ENCODE measurements at places on chromosomes 1 and 21.

DNA sequence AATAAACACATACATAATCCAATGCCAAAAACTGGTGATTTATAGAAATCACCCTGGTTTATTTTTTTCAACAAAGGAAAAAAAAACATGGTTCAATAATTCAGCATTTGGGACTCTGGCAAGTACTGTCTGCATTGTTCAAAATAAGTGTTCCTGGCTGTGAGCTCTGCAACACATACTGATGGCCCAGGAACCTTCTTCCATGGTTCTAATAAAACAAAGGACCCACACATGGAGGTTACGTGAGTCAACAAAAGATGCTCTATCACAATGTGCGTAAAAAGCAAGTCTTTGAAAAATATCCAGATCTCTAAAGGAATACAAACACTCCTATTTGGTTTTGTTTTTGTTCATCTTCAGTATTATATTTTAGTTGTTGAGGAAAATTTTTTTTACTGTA is 37.9 kb upstream of the C1orf198 start:
- DNase-seq, result no peak

GRCh38 chr1:32194984-32195383 is 5.4 kb upstream of the CCDC28B start:
- no peak for DNase-seq

DNA sequence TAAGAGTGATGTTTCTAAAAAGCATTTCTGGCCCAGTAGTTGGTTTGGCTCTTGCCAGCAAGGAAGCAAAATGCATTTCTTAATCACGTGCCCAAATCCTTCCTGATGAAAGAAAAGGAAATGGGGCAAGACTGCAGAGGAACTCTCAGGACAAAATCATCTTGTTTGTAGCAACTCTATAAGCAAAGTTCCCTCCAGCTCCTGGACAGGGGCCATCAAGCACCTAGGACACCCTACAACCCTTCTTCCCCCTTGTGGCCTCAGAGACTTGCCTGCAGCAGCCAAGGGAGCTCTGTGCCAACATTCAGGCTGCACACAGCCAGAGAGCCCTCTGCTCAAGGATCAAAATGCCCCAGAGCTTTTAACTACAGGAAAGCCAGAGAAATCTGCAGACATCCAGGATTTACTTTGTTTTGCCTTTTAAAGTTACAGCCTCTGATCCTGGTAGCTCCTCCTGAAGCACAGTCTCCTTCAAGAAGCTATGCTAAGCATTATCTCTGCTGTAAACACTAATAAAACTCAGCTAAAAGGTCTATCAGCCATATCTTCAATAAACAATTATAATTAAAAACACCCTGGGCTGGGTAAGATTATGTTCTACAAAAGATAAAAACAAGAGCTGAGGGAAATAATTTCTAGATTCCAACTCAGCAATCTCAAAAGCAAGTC is 105.0 kb downstream of the KIAA0319L start:
- DNase-seq, result no peak

- DNase-seq, result no peak
These were observed 6.3 kb upstream of the CHI3L2 start for GRCh38 chr1:111221276-111221632.

DNA sequence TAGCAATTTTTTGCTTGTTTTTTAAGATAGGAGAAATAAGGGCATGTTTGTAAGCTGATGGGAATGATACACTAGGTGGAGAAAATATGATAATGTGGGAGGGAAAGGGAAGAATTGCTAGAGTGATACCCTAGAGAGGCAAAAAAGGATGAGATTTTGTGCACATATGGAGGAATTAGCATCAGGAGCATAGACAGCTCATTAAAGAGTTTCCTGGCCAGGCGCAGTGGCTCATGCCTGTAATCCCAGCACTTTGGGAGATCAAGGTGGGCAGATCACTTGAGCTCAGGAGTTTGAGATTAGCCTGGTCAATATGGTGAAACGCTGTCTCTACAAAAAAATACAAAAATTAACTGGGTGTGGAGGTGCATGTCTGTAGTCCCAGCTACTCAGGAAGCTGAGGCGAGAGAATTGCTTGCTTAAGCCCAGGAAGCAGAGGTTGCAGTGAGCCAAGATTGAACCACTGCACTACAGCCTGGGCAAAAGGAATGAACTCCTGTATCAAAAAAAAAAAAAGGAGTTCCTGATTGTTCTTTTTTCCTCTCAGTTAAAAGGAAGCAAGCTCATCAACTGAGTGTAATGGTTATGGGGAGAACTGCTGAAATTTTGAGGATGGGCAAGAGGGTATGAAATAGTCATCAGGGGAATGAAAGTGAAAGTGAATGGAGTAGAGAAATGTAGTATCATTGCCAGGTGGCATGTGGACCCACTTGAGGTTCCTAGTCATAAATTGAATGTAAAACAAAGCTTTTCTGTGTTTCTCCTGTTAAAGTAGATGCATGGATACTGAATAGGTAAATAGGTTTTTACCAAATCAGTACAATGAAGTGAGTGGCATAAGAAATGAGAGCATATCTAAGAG is 35.5 kb downstream of the SH3GLB1 start:
- DNase-seq, result no peak

DNA sequence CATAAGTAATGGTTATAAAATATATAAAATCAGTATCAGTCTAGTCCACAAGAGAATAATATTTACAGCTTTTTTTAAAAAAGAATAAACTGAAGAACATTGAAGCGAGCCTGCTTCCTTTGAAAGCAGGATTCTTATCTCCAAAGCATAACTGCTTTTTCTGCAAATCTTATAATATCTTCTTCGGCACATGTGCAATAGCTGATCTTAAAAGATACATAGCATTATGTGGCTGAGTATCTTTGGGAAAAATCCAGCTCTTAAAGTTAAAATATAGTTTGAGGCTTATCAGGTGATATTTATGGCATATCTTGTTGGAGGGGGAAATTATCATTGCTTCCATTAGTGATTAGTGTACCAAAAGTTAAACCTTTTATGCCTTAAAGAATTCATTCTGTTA is 523.9 kb upstream of the ADGRL4 start:
- no peak for DNase-seq

- no peak for DNase-seq
These were observed 11.2 kb downstream of the CFHR2 start for GRCh38 chr1:196954778-196955177.

DNA sequence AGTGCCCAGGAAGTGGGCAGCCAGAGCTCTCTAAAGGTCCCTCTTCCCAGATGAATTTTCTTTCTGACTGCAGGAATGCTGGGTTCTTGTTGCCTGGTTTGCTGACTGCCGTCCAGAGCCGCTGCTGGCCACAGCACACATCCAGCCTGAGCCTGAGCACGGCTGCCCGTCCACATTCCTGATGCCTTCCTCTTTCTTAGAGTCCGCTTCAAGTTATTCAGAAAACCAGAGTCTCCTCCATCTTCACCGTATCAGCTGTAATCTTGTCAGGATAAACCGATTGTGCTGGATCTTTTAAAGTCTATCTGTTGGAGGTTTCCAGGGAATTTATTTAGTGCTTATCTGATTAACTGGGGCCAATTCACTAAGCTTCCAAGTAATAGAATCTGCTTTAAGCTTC is 84.8 kb upstream of the BCAR3 start:
- no peak for DNase-seq

GRCh38 chr1:77514921-77515776 is 167.3 kb downstream of the ZZZ3 start:
- no peak for DNase-seq

GRCh38 chr1:223873044-223873443 is 27.3 kb upstream of the TP53BP2 start:
- no peak for DNase-seq

GRCh38 chr1:185853739-185854138 is 119.5 kb downstream of the HMCN1 start:
- DNase-seq, result no peak

- no peak for DNase-seq
These were observed 57.0 kb upstream of the TARBP1 start for GRCh38 chr1:234535763-234536515.

DNA sequence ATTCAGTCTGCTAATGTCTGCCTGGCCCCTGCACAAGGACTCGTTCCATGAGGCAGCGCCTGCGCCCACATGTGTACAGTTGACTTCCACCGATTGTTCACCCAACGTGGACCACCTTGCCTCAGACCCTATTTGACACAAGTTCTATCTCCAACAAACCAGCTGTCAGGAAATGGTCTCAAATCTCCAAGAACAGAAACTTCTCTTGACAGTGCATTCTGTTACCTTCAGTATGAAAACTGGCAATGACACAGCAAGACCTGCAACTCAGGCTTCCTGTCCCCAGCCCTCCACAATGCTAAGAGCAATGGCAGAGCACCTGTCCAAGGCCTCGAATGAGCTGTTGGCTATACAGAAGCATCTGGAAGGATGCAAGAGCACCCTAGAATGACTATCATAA is 102.3 kb upstream of the CLDN14 start:
- DNase-seq, result no peak

GRCh38 chr1:214205053-214205452 is 75.9 kb upstream of the SMYD2 start:
- DNase-seq, result no peak

DNA sequence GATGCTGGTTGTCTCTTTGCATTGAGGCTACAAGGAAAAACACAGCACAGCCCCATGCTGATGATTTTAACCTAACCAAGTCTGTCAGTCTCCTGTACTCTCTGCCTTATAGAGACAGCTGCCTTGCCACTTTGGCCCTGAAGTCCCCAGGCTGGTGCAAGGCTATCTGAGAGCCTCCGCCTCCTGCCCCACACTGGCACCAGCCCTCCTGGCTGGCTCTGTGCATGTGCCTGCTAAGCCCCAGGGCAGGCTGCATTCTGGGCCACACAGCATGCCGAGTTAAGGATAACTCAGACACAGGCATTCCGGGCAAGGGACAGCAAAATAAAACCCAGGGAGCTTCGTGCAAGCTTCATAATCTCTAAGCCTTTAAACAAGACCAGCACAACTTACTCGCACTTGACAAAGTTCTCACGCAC is 910 bp downstream of the RUNX1 start:
- no peak for DNase-seq

DNA sequence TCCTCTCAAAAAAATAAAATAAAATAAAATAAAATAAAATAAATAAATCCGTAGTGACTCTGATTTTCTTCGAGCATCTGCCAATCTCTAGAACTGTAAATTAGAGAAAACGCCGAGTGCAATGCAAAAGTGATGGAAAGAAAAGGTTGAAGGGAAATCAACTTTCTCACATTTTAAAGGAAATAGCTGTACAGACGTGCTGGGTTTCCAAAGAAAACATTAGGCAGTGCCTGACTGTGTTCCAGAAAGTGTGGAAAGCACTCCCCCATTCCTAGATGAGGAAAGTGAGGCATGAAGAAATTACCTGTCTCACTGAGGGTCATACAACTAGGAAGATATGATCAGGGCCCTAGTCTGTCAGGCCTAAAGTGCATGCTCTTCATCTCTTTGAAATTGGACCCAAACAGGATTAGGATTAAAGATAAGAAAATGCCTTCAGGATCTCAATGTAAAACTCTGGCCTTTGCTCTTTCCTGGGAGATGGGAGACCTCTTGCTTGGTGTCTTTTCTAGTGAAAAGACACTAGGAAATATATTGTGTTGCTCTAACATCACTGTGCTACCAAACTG is 1.8 kb upstream of the PTPN14 start:
- no peak for DNase-seq

DNA sequence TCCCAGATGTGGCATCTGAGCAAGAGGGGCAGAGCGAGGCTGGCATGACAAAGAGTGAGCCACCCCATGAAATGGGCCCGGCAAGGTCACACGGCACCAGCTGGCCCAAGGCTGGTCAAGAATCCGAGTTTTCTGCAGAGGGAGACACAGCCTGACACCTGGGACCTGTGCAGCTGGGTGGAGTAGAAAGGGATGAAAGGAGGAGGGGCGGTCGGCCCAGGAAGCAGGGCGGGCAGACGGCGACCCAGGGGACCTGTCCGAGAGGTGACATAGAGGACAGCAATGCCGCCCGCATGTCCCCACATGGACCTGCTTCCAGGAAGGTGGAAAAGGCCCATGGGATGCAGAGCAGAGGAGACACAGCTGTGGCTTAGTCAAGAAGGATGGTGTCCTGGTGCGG is 137.7 kb downstream of the PRDM16 start:
- DNase-seq, result no peak

GRCh38 chr1:10793129-10793651 is 3.3 kb downstream of the CASZ1 start:
- DNase-seq, result no peak

DNA sequence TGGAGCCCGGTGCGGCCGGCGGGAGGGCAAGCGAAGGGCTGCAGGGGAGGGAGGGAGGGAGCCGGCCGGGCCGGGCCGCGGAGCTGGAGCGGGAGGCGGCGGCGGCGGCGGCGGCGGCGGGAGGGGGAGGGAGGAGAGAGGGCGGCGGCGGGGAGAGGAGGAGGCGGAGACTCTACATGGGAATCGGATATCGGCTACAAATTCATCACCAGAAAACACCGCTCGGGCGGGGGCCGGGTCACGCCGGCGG is at the start of gene AKT3:
TSS of gene AKT3 (minus strand) at position 42 of the 250 bp plus-strand sequence. CDS start 7,073 bp downstream, outside the sequence.
- DNase-seq, result peak; percentile 79

- no peak for DNase-seq
These were observed 24.5 kb upstream of the SLC26A9 start for GRCh38 chr1:205967554-205968335.

GRCh38 chr1:201696217-201696761 is 132.7 kb upstream of the IPO9 start:
- no peak for DNase-seq

DNA sequence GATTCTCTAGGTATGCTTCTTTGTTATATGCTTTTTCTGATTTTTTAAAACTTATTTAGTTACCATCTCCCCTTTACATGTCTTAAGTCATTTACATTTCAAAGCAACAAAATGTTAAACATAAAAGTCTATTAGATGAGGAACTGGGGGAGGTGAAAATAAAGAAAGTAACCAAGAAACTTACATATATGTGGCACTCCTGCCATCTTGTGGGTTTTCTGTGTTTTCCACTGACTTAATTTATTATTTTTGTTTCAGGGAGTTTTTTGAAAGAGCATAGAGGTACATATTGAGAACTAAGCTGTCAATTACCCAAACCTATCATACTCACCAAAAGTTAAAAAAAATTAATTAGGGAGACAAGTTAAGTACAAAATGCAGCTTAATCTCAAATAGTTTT is 1531.1 kb downstream of the MRPL39 start:
- DNase-seq, result no peak

- no peak for DNase-seq
These were observed 28.2 kb upstream of the RXRG start for GRCh38 chr1:165473081-165473480.

DNA sequence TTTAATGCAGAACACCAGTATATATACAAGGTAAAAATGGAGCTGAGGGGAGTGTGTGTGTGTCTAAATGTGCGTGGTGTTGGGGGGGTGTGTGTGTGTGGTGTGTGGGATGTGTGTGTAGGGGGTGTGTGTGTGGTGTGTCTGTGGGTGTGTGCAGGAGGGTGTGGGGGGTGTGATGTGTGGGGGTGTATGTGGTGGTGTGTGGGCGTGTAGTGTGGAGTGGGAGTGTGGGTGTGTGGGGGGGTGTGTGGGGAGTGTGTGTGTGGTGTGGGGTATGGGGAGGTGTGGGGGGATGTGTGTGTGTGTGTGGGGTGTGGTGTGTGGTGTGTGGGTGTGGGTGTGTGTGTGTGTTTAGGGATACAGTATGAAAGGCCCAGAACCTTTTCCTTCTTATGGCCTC is 202.3 kb upstream of the CACYBP start:
- no peak for DNase-seq

Measured in stimulated activated CD4-positive, alpha-beta T cell treated with anti-CD3 and anti-CD28 coated beads, Interleukin-15, amount 100 ng/mL, for 48 hours (primary cell).